ENCODE measurements at places on chromosomes 6 and 20. TPM values are rescaled to one million over a fixed set of nuclear protein-coding genes. Genes with fewer than 3 reads are reported as not detected.
A peak's percentile ranks its signal among the peaks of the same experiment; 100 is the strongest.

CUTA gene
- total RNA-seq, result 302 TPM

OTOR gene
- total RNA-seq, result not detected

TP53TG5 gene
- total RNA-seq, result not detected

KCNK16 gene
- total RNA-seq, result not detected

ZSCAN16 gene
- 5.1 TPM for total RNA-seq

DDO gene
- not detected for total RNA-seq

HAO1 gene
- total RNA-seq, result not detected

CTCFL gene
- not detected for total RNA-seq

LIN28B gene
- not detected for total RNA-seq

PRICKLE4 gene
- 2.3 TPM for total RNA-seq

TNF gene
- total RNA-seq, result not detected

- H3K27me3 ChIP-seq, result peaks cover 7% of the 10 kb centered on the region
- H3K4me3 ChIP-seq, result no peak overlapping the region
- no peaks in the 10 kb centered on the region for H3K36me3 ChIP-seq
- no peak overlapping the region for H3K27ac ChIP-seq
- no peak for DNase-seq
- peaks cover 15% of the 10 kb centered on the region for H3K4me1 ChIP-seq
These were observed 163.2 kb downstream of the TBXT start for GRCh38 chr6:166004471-166004870.

- no peaks in the 10 kb centered on the region for H3K36me3 ChIP-seq
- peaks cover 13% of the 10 kb centered on the region for H3K27me3 ChIP-seq
- DNase-seq, result no peak
These were observed 30.4 kb downstream of the TRMT6 start for GRCh38 chr20:5919626-5920544.

- H3K4me3 ChIP-seq, result peak overlapping the region; percentile 66
- peaks cover 86% of the 10 kb centered on the region for H3K27me3 ChIP-seq
- H3K27ac ChIP-seq, result no peak overlapping the region
- peaks cover 25% of the 10 kb centered on the region for H3K4me1 ChIP-seq
These were observed 12.4 kb upstream of the ZSCAN9 start for GRCh38 chr6:28212510-28213212.

DNA sequence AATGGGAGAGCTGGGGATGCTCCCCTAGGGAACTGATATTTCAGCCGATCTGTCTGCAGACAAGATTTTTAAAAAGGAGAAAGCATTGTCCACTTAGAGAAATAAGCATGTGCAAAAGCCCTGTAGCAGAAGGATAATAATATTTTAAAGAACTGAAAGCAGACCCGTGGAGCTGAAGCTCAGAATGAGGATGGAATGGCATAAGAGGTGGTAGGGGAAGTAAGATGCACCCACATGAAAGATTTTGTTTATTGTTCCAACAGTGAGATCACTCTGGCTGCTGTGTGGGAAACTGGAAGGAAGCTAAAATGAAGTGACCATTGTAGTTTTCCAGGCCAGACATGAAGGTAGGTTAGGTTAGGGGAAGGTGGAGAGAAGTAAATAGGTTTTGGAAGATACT is 266.4 kb upstream of the PRDM1 start:
- H3K27ac ChIP-seq, result no peak overlapping the region
- H3K4me1 ChIP-seq, result peaks cover 8% of the 10 kb centered on the region
- H3K27me3 ChIP-seq, result no peaks in the 10 kb centered on the region
- no peaks in the 10 kb centered on the region for H3K36me3 ChIP-seq
- no peak for DNase-seq
- no peak overlapping the region for H3K4me3 ChIP-seq

GRCh38 chr20:48342822-48343513 is 484.8 kb downstream of the PREX1 start:
- H3K27ac ChIP-seq, result no peak overlapping the region
- H3K4me3 ChIP-seq, result no peak overlapping the region
- H3K27me3 ChIP-seq, result peaks cover 75% of the 10 kb centered on the region
- H3K36me3 ChIP-seq, result no peaks in the 10 kb centered on the region

DNA sequence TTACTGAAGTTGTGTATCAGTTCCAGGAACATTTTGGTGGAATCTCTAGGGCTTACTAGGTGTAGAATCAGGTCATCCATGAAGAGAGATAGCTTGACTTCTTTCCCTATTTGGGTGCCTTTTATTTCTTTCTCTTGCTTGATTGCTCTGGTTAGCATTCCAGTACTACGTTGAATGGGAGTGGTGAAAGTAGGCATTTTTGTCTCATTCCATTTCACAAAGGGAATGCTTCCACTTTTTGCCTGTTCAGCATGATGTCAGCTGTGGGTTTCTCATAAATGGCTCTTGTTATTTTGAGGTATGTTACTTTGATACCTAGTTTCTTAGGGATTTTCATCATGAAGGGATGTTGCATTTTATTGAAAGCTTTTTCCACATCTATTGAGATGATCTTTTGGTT is 195.3 kb downstream of the MOXD1 start:
- H3K27me3 ChIP-seq, result no peaks in the 10 kb centered on the region
- H3K27ac ChIP-seq, result no peak overlapping the region
- no peaks in the 10 kb centered on the region for H3K36me3 ChIP-seq

GRCh38 chr6:135475292-135475886 is 22.2 kb downstream of the AHI1 start:
- no peak overlapping the region for H3K27ac ChIP-seq
- no peaks in the 10 kb centered on the region for H3K4me1 ChIP-seq
- H3K4me3 ChIP-seq, result no peak overlapping the region
- DNase-seq, result no peak
- H3K27me3 ChIP-seq, result no peaks in the 10 kb centered on the region
- H3K36me3 ChIP-seq, result peaks cover 43% of the 10 kb centered on the region

- peak overlapping the region; percentile 91 for H3K4me3 ChIP-seq
- no peak for DNase-seq
- H3K27me3 ChIP-seq, result no peaks in the 10 kb centered on the region
- peaks cover 25% of the 10 kb centered on the region for H3K4me1 ChIP-seq
- no peaks in the 10 kb centered on the region for H3K36me3 ChIP-seq
- peak overlapping the region; percentile 89 for H3K27ac ChIP-seq
These were observed 65.2 kb downstream of the GTF2H5 start for GRCh38 chr6:158233214-158233795.

- H3K27ac ChIP-seq, result no peak overlapping the region
- H3K4me1 ChIP-seq, result no peaks in the 10 kb centered on the region
- H3K4me3 ChIP-seq, result no peak overlapping the region
- DNase-seq, result no peak
- peaks cover 48% of the 10 kb centered on the region for H3K27me3 ChIP-seq
These were observed 394.0 kb downstream of the LAMA2 start for GRCh38 chr6:129276986-129277385.

GRCh38 chr6:159877256-159877808 is 13.5 kb upstream of the MAS1 start:
- peak; percentile 57 for DNase-seq
- no peak overlapping the region for H3K4me3 ChIP-seq
- H3K4me1 ChIP-seq, result no peaks in the 10 kb centered on the region
- H3K27me3 ChIP-seq, result no peaks in the 10 kb centered on the region

- H3K27me3 ChIP-seq, result no peaks in the 10 kb centered on the region
- no peak overlapping the region for H3K27ac ChIP-seq
- peaks cover 39% of the 10 kb centered on the region for H3K4me1 ChIP-seq
These were observed 353.9 kb downstream of the BCKDHB start for GRCh38 chr6:80460257-80460865.

DNA sequence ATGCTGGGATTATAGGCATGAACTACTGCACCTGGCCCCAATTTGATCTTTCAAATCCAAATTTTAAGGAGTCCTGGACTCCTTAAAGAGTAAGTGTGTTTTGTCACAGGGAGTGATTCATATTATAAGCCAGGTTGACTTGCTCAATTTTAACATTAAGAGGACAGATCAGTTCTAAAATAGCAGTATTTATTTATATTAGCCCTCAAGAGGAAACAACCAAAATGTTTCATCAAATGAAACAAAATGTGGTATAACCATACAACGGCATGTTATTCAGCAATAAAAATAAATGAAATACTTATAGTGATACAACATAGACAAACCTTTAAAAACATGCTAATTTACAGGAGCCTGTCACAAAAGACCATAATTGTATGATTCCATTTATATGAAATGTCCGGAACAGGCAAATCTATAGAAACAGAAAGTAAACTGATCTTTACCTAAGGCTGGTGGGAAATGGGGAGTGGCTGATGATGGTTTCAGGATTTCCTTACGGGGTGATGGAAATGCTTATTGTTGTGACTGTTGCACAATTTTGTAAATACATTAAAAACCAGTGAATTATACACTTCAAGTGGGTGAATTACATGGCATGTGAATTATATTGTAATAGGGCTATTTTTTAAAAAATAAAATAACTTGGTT is 637.4 kb downstream of the MMUT start:
- peak overlapping the region; percentile 60 for H3K4me3 ChIP-seq
- peak overlapping the region; percentile 97 for H3K27ac ChIP-seq
- no peak for DNase-seq
- peaks cover 2% of the 10 kb centered on the region for H3K36me3 ChIP-seq

DNA sequence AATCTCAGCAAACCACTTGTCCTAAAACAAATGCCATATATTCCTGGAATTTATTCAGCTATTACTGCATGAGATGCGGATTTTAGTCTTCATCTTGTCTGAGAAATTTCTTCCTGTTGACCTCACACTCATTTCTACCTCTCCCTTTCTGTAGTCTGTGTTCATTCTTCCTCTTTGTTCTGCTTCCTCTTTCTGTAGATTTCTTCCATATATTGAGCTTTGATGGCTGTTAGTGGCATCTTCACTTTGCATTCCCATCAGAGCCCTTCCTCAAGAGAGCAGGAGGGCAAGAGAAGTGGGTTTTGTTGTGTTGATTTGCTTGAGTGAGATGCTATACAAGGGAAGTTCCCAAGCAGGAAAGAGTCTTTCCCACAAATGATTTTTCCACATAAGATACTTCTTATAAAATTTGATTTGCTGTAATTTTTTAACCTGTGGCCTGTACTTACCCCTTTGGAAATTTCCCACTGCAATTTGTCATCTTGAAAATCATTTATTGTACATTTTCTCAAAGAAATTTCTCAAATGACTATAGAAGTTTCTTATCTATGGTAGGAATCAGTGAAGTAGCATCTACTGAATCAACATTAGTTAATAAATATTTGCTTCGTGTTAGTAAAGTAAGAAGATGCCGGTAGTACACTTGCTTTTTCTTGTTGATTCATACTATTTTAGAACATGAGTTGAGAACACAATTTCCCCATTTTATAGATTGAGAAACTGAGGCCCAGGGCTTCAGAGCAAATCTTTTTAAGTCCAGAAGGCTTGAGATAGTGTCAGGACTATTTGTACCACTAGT is 43.8 kb downstream of the MAP3K4 start:
- H3K36me3 ChIP-seq, result peaks cover 15% of the 10 kb centered on the region
- peaks cover 37% of the 10 kb centered on the region for H3K4me1 ChIP-seq
- no peak overlapping the region for H3K27ac ChIP-seq
- H3K27me3 ChIP-seq, result no peaks in the 10 kb centered on the region
- no peak overlapping the region for H3K4me3 ChIP-seq

DNA sequence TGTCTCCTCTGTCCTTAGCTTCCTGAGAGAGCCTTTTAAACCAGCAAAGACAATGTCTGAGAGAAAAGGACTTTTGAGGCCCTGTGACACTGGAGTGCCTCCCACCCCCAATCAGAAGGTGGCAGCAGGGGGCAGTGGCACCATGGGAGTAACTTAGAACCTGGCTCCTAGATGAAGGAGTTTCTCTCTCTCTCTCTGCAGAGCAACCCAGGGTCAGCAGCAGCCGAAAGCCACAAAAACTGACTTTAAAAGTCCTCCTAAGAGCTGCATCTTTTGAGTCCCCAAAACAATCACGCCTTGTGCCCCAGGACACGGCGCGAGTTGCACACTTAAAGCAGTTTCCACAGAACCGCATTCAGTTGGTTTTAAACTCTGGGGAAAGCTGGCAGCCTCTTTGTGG is 5.3 kb upstream of the TCP11 start:
- peaks cover 52% of the 10 kb centered on the region for H3K4me1 ChIP-seq
- no peaks in the 10 kb centered on the region for H3K36me3 ChIP-seq
- DNase-seq, result no peak

DNA sequence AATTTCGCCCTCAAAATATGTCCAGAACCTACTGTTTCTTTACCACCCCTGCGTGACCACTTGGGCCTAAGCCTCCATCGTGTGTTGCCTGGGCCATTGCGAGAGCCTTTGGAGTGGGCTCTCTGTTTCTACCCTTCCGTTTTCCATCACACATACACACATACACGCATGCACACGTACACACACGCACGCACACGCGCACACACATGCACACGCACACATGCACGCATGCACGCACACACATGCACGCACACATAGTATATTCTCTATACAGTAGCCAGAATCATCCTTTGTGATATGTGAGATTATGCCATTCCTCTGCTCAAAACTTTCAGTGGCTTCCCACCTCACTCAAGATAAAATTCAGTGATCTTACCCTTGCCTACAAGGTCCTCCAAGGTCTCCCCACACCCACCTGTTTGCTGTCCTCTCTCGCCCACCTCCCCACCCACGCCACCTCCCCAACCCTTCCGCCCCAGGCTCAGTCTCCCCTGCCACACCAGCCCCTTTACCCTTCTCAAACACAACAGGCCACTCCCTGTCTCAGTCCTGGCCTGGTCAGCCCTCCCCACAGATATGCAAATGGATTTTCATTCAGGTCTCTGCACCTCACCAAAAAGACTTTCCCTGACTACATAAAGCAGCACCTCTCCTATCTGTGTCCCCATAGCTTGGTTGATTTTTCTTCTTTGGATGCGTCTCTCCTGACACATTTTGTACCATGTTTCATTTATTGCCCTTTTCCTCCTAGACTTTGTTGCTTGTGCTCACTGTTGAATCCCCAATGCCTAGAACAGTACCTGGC is 559.6 kb downstream of the CD83 start:
- peaks cover 11% of the 10 kb centered on the region for H3K4me1 ChIP-seq
- H3K27ac ChIP-seq, result no peak overlapping the region
- no peaks in the 10 kb centered on the region for H3K27me3 ChIP-seq
- no peaks in the 10 kb centered on the region for H3K36me3 ChIP-seq

DNA sequence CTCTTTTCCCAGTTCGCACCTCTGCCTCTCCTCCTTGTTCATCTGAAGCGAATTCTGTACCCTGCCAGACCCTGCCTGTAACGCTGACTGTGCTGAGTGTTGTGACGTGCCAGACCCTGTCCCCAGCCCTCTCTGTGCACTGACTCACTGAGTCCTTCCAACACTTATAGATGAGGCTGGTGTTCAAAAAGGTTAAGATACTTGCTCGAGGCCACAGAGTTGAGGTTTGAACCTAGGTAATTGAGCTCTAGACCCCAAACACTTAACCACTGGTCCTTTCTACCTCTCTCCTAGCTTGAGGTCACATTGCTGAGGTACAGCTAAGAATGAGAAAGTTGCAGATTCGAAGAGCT is 45.7 kb upstream of the NEDD9 start:
- no peaks in the 10 kb centered on the region for H3K27me3 ChIP-seq
- peaks cover 29% of the 10 kb centered on the region for H3K4me1 ChIP-seq
- H3K36me3 ChIP-seq, result no peaks in the 10 kb centered on the region
- peak overlapping the region; percentile 87 for H3K27ac ChIP-seq

GRCh38 chr6:108921547-108922361 is 73.5 kb downstream of the ARMC2 start:
- H3K27me3 ChIP-seq, result peaks cover 23% of the 10 kb centered on the region
- no peaks in the 10 kb centered on the region for H3K4me1 ChIP-seq
- H3K4me3 ChIP-seq, result no peak overlapping the region
- no peak overlapping the region for H3K27ac ChIP-seq
- no peak for DNase-seq
- peaks cover 3% of the 10 kb centered on the region for H3K36me3 ChIP-seq

Measured in osteocyte (in vitro differentiated cells).